ENCODE measurements at places on chromosomes 7 and 10.

DNA sequence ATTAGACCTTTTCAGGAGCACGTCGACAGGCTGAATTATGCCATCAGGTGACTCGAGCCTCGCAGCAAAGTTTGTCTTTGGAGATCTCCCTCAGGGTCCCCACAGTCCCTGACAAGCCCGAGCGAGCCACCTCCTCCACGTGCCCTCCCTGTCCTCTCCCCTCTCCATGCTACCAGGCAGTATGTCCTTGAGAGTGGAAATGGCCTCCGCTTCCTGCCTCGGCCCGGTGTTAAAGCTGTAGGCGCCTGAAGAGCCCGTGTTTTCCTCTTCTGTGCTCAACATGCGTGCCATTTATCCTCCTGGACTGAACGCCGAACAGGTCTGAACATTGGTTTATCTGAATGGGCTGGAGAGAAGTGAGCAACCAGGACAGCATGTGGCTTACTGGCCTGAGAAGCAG, 82.6 kb downstream of the GPR26 start:
- no peak for ATAC-seq

DNA sequence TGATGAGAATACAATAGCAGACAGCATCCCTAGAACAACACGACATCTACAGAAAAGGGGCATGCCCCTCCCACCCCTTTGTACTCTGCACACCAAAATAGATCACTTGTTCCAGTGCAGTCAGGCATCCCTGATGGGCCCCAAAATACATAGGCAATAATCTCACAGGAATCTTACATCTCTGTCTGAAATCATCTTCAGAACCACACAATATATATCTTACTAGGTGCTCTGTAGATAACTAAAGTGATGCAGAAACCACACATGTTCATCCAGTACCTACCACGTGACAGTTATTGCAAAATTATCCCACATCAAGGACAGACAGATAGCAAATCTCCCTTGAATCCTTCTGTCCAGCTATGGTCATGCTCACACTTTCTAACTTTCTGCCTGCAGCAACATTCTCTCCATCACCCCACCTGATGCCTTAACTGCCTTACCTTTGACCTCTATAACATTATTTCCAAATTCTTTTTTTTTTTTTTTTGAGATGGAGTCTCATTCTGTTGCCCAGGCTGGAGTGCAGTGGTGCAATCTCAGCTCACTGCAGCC, 30.7 kb downstream of the ST8SIA6 start:
- no peak for ATAC-seq

DNA sequence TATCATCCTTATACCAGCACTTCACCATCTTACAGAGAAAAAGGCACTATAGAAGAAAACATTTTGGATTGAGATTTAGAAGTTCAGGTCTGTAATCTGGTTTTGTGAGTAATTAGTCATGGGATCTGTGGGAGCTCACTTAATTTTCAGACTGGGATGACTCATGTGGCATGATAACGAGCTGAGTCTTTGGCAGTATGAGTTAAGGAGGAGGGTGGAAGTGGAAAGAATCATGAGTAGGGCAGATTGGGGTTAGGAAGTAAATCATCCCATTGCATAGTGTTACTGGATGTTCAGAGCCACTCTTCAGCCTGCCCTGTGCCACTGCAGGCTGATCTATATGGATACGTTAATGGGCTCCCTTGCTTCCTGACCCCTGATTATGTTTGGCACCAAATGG, 64.9 kb downstream of the ZNF92 start:
- no peak for ATAC-seq

- ATAC-seq: no peak
These were observed 180.6 kb downstream of the CHCHD3 start for GRCh38 chr7:132901241-132901640.

- ATAC-seq: peak; percentile 86
These were observed 12.3 kb upstream of the OGA start for GRCh38 chr10:101830322-101831168.

DNA sequence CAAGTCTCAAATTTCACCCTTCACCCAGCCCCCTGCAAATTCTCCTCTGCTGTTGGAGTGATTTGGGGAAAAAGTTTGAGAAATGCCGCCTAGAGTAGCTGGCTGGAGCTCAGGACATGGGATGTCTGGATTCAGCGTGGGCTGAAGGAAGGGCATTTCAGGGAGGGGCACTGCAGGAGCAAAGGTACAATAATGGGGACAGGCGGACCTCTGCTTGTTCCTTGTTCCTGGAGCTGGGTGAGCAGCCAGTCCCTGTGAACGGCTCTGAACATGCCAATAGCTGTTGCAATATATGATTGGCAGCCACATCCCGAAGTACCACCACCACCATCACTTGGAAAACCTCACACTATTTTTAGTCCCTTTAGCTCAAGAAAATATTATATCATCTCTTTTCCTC, 23.4 kb downstream of the ADRA2A start:
- ATAC-seq: no peak

- ATAC-seq: no peak
These were observed 3.7 kb upstream of the CDHR1 start for GRCh38 chr10:84190621-84191020.
